Fibroblast of skin of right biceps (primary cell): ENCODE measurements at places on chromosomes 1 and 21.

GRCh38 chr1:248710305-248710900 is 7.8 kb upstream of the OR14I1 start:
- no peak for DNase-seq

DNA sequence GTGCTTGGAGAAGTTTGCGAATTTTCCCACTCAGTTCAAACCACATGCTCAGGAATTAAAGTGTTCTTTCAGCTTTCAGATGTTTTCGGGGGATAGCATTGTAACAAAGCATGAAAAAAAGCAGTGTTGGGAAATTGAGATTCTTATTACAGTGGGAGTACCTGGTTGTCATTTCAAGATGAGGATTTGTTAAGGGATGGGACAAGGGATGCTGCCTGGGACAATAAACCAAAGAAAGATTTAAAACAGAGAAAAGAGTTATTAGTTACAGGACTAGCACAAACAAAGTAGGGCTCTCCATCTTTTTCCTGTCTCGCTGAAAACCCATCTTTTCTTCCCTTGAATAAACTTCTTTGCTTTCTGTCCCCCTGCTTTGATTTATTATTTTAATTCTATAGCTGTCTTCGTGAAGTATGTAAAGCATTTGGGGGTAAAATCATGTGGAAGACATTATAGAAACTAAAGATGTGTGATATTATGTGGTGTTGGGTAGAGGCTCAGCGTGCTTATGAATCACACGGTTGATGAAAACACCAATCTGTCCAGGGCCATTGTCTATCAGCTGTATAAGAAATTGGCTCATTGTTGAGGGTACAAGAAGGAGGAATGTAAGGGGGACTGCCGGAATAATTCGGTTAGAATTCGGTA is 277.6 kb downstream of the KIF26B start:
- peak; percentile 71 for DNase-seq

DNA sequence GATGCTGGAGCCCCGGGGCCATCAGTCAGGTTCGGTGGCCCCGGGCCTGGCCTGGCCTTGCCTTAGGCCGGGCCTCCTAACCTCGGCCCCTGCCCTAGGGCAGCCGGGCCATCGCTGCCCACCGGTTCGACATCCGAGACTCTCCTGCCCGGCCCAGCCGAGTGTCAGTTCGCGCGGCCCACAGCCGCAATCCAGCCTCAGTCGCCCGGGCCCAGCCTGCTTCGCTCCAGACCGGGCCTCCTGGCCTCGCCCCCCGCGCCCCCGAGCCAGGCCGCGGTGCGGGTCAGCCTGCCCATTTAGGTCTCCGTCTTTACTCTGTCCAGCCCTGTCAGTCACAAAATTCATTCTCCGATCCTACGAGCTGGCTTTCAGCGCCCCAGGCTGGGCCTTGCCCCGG is 777 bp downstream of the LRRC41 start:
- no peak for DNase-seq

DNA sequence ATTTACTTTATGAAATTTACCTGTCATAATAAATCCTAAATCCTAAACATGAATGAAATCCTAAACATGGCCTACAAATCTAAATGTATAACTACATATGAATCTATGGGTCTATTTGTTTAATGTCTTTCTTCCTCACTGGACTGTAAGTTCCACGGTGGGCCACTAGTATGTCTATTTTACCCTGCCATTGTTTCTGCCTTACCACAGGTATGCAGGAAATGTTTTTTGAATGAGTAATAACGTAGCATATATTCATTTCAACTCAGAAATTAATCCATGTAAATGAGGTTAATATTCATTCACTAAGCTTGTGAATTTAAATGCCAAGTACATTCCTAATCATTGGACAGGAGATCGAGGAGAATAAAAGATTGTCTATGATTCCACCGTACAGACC is 35.3 kb downstream of the B3GALNT2 start:
- DNase-seq, result peak; percentile 75
